ENCODE measurements at places on chromosomes 5 and 9. TPM values are rescaled to one million over a fixed set of nuclear protein-coding genes. Genes with fewer than 3 reads are reported as not detected.

Gene RECK
- polyA plus RNA-seq, result 13.2 TPM

DNA sequence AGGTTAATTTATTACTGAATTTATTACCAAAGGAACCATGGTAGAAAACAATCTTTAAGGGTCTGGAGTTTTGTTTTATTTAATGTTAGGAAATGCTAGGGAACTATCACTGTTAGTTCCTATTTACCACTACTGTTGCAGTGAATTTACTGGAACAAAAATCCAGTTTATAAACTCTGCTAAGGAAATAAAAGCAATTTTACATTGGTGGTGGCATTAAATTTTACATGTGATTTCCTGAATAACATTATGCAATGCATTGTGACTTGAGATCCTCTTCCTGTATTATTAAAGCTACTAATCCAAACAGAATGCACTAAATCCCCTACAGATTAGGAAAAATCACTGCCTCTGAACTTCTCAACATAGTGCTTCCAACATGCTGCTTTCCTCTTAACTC lies 599.5 kb upstream of the PTGER4 start:
- DNase-seq, result no peak

Gene TRIM41
- polyA plus RNA-seq, result 1.6 TPM

- DNase-seq, result no peak
Observed at GRCh38 chr5:8508231-8508630, 639.3 kb downstream of the MTRR start.

Gene ANKDD1B
- 0.39 TPM for polyA plus RNA-seq

DNA sequence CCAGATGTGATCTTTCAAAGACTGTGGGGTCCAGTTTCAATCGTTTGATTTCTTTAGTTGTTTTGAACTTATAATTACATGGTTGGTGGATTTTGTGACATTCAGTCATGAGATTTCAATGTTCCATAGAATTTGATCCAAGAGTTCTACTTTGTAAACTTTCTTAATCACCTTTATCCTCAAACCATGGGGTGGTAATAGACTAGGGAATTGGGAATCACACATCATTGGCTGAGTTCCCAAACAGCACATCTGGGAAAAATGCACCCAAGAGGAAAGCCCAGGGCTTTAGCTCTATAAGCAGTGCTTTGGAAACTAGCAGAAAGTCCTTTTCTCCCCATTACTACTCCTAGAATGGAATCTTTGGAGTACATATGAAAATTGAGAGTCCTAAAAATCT lies 177.6 kb downstream of the NNT start:
- no peak for DNase-seq

DNA sequence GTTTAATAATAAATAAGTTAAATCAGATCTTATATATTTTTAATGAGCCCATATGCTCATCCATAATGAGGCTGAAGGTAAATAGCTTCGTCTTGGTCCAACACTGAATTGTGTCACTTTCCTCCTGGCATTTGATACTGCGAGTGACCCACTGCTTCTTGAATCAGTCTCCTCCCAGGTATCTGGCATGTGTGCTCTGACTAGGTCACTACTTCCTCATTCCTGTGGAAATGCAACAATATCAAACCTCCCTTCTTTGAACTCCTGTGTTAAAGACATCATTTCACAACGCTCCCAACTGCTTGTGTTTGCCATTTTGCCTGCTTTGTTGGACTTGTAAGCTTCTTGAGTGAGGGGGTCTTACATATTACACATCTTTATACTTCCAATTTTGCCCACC lies 157.7 kb downstream of the SLC24A2 start:
- no peak for DNase-seq

Gene NAA35
- polyA plus RNA-seq, result 15.6 TPM

DNA sequence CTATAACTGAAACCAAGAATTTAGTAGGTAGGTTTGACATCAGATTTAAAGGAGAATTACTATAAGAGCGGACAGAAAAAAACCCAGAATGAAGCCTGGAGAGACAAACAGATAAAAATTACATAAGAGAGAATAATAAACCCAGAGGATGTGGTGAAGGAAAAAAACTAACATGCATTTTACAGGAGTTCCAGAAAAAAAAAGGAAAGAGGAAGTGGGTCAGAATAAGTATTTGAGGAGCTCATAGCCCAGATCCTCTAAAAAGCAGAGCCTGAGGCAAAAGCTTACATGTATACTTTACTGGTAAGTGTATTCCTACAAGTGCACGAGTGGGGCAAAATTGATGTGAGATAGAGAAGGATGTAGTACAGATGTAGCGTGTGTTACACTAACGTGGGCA lies 43.1 kb upstream of the NAA35 start:
- no peak for DNase-seq

Gene ANKRD55
- polyA plus RNA-seq, result 1.6 TPM

GRCh38 chr5:74324556-74324955 lies 316.0 kb downstream of the ENC1 start:
- no peak for DNase-seq

GRCh38 chr5:17075236-17075635 lies 139.1 kb upstream of the MYO10 start:
- no peak for DNase-seq

- DNase-seq, result no peak
Observed at GRCh38 chr9:5442400-5443011, 4.8 kb upstream of the PLGRKT start.

- no peak for DNase-seq
Observed at GRCh38 chr5:175664723-175665122, 6.9 kb downstream of the HRH2 start.

DNA sequence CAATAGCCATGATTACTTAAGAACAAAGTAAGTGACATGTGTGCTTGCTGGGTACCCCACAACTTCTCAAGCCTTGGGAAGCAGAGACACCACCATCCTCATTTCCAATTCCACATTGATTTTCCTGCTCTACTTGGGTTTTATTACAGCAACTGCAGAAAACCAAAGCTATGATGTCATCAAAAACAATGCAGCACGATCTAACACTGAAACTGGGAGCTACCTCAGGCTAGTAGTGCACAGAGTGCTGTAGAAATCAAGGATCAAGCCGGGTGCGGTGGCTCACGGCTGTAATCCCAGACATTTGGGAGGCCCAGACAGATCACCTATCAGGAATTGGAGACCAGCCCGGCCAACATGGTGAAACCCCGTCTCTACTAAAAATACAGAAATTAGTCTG lies 174.4 kb upstream of the MSX2 start:
- no peak for DNase-seq

- no peak for DNase-seq
Observed at GRCh38 chr5:171168171-171168570, 140.9 kb upstream of the TLX3 start.

Gene SLC6A18
- polyA plus RNA-seq, result not detected

Gene UNC5A
- not detected for polyA plus RNA-seq

DNA sequence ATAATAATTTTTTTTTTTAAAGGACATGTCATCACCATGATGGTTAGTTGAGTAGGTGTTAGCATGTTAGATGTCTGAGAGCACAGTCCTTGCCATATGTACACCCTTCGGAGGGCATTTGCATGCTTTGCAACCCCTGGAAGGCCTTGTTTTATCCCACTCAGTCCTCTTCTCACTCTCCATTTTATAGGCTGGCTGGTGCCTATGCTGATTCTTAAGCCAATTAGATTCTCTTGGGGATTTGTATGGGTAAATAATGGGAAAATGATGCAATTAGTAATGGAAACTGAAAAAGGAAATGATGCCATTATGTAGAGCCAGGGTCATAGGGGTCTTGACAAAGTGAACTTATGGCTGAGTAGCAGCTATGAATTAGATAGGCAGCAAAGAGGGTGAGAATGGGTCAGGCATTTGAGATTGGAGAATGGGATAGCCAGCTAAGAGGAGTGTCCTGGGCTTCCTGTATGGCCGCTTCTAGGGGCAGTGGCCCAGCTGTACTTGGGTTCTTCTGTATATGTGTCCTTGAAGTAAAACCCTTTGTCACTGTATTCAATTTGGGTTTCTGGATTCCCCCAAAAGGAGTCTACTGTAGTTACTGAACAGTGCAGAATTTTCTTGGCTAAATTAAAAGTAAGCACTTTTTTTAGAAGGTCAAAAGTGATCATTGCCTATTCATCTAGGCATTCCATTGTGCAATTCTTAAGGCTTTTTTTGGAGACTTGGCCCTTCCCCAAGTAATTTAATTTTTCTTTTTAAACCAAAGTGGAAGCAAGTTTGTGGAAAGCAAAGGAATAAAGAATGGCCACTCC lies 31.6 kb downstream of the LRRTM2 start:
- no peak for DNase-seq

DNA sequence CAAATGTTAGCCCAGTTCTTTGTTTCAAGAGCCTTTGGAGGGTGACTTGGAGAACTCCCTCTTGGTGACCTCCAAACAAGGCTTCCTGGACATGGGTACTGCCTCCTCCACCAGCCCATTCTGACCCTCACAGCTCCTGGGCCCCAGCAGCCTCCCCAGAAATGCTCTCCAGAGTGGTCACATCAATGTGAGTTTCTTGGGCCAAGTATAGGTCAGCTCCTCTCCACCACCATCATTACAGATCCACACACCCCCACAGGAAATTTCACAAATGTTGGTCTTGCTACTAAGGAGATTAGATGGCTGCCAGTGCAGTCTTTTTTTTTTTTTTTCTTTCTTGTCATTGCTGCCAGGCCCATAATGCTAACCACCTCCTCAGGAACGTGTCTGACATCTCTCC lies 410.7 kb downstream of the DTWD2 start:
- no peak for DNase-seq

- DNase-seq, result no peak
Observed at GRCh38 chr5:66710557-66711088, 114.4 kb downstream of the MAST4 start.

Gene CFAP90
- polyA plus RNA-seq, result not detected

Gene PCDHGA9
- polyA plus RNA-seq, result not detected

Gene SAPCD2
- 0.23 TPM for polyA plus RNA-seq

Gene CDC20B
- polyA plus RNA-seq, result not detected

GRCh38 chr5:71483355-71483754 lies 27.9 kb downstream of the BDP1 start:
- DNase-seq, result no peak

Gene NR5A1
- polyA plus RNA-seq, result not detected

Gene PCDHB7
- not detected for polyA plus RNA-seq

DNA sequence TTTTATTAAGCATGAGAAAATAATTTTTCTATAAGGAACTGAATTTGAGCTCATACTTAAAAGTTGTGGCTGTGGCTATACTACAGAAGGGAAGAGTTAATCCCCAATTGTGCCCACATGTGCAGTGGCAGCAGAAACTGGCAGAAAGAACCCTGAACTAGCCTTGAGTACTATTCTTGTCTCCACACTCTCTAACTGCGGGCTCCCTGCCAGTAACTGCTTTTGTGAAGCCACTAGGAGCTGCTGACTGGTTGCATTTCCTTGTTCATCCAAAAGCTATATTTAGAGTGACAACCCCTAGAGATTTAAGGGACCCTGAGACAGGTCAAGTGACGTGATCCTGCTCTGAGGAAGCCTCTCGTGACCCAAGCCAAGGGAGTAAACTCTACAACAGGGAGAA lies 238.6 kb downstream of the ELAVL2 start:
- DNase-seq, result no peak

DNA sequence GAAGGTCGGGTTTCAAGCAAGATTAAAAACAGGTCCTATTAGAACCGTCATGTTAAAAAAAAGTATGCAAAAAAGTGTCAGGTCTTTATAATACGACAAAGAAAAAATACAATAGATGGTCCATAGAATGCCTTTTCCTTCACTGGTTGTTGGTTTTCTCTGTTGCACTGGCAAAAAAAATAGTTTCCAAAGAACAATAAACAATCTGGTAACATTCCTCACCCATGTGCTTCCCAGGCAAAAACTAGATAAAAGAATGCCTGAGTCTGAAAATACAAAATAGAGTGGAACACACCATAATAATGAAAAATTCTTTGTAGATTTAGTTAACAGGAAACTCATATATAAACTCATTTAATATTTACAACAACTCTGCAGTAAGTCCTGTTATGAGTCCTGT lies 590.0 kb upstream of the DMAC1 start:
- DNase-seq, result no peak

DNA sequence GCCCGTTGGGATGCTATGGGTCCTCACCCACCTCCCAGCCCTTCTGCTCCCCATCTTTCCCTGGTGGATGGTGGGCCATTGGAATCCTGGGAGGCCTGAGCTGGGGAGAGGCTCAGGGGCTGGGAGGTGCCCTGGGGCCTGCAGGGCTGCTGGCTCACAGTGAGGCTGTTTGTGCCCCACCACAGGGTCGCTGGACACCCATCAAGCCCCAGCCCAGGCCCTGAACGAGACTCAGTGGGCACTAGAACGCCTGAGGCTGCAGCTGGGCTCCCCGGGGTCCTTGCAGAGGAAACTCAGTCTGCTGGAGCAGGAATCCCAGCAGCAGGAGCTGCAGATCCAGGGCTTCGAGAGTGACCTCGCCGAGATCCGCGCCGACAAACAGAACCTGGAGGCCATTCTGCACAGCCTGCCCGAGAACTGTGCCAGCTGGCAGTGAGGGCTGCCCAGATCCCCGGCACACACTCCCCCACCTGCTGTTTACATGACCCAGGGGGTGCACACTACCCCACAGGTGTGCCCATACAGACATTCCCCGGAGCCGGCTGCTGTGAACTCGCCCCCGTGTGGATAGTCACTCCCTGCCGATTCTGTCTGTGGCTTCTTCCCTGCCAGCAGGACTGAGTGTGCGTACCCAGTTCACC lies 4.9 kb upstream of the AIF1L start:
- no peak for DNase-seq

GRCh38 chr9:79610791-79611614 lies 39.2 kb downstream of the TLE4 start:
- no peak for DNase-seq

Gene NEURL1B
- not detected for polyA plus RNA-seq

Gene RNF183
- polyA plus RNA-seq, result not detected

GRCh38 chr5:138241688-138242571 lies 28.8 kb upstream of the CDC23 start:
- no peak for DNase-seq

DNA sequence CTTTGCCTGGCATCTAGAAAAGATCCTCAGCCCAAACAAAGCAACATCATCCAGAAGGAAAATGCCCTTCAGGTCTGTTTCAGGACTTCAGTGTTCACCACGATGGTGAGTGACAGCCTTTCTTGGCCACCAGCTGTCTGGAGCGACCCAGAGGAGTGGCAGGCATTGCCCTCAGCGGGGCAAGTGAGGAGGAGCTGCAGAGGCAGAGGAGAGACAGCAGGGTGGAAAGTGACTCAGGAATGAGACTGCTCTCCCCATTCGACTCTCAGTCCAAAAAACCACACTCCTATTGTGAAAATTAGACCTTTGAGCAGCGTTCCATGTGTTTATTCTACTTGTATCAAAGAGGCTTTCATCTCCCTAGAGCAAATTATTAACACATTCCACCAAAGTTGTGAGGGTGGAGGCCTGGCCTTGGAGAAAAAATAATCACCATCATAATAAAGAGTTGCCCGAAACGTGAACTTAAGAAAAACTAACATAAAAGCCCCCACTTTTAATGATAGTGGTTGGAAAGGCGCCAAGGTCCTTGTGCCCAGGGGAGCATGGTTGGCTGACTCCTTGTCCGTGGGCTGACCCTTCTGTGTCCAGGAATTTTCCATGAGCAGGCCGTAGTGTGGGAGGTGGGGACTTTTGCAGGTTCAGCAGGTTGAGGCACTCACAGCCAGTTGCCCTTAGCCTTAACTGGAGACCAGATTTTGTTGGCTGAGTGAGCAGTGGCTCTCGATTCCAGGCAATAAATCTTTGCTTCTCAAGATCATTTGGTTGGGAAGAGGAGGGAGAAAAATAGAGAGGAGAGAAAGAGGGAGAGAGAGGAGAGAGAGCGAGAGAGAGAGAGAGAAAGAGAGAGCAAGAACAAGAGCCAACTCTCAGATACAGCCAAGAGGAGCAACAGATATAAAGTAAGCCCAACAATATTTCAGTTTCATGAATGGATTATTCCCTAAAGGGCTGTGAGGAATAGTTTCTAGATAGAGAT lies 125.9 kb upstream of the ANKRD55 start:
- no peak for DNase-seq

GRCh38 chr5:16879650-16880049 lies 56.4 kb downstream of the MYO10 start:
- DNase-seq, result no peak
